ENCODE measurements at places on chromosomes 1 and 21.

DNA sequence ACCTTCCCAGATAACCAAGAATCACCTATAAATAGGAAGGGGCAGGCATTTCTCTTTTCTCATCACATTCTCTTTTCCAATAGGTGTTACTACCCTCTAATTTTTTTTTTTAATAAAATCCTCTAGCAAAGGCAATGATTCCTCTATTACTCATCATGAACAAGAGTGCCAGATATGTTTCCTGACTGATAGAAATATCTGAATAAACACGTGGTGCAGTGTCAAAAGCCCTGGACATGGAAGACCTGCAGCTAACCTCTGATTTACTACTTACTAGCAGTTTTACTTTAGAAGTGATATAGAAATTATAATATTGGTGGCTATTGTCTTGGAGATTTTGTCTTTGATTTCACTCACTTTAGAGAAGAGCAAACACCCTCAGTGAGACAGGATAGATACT is 194.6 kb upstream of the SAMSN1 start:
- no peak for DNase-seq

DNA sequence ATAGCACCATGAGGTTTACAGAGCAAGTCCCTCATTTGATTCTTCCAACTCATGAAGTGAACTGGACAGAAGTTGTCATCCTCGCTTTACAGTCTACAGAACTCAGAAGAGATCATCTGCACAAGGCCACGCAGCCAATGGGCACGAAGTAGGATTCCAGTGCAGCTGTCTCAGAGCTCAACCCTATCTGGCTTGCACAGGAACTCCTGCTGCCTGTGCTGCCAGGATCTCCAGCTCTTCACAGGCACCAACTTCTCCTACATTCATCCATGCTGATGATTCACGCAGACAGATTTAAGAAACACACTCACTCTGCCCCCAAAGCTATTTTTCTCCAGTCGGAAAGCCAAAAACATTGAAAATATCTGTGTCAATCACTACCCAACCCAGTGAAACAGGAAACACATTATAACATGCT is 157.0 kb downstream of the RERE start:
- no peak for DNase-seq

DNA sequence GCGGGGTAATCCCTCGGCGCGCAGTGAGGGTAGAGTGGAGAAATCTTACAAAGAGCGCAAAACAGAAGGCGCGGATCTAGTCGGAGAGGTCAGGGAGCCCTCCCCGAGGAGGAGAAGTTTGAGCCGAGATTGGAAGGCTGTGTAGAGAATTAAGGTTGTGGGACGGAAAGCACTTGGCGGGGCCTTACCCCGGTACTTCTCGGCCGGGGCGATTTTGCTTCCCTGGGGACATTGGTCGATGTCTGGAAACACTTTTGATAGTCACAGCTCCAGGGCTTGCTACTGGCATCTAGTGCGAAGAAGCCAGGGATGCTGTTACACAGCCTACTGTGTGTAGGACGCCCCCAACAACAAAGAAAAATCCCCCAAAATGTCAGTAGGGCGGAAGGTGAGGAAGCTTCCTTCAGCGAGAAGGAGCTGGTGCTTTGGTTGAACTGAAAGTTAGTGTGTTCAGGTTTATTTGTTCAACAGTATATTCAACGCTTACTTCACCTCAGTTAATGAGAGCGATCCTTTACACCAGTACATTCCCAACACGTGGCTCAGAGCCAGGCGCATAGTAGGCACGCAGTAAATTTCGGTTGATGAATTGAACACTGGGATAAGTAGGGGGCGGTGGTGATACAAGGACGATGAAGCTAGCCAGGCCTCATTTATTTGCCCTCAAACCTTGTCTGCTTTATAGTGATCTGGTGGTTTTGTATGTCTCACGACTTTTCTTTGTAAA is 807 bp downstream of the CEP85 start:
- DNase-seq = no peak

- DNase-seq = no peak
These were observed 55.5 kb downstream of the SCCPDH start for GRCh38 chr1:246779561-246780175.

DNA sequence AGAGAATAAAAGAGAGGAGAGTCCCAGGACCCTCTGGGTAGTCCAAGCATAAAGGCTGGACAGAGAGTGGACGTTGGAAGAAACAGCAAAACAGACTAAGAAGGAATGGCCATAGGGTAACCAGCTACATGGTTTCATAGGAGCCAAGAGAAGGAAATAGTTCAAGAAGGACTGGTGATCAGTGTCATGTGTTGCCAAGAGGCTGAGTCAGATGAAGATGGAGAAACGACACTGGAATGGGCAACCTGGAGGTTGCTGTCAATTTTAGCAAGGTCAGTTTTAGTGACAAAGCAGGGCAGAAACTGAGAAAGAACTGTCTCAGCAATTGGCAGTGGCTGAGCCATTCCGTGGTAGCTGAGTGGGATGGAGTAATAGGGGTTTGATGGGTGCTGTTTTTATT is 41.4 kb downstream of the HMGB4 start:
- DNase-seq = no peak

DNA sequence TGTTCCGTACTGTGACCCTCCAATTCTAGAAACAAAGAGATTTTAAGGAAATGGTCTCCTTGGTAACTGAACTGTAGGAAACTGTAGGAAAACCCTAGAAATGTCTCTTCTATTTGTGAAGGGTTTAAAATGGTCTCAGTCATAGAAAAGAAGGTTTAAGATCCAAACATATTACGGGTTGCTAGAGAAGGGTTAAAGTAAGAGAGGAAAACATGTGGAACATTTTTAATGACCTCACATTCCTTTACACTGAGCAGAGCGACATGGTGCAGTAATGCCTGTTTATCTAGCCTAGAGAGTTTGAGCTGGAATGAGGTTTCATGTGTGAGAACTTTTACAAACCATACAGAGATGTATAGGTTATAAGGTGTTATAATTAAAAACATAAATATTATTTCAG is 36.9 kb upstream of the C1orf105 start:
- DNase-seq = no peak

GRCh38 chr1:167718914-167719691 is 2.7 kb upstream of the MPZL1 start:
- no peak for DNase-seq

GRCh38 chr1:67201891-67202290 is 35.6 kb downstream of the IL23R start:
- no peak for DNase-seq

GRCh38 chr1:211610779-211611556 is 32.0 kb upstream of the SLC30A1 start:
- no peak for DNase-seq

DNA sequence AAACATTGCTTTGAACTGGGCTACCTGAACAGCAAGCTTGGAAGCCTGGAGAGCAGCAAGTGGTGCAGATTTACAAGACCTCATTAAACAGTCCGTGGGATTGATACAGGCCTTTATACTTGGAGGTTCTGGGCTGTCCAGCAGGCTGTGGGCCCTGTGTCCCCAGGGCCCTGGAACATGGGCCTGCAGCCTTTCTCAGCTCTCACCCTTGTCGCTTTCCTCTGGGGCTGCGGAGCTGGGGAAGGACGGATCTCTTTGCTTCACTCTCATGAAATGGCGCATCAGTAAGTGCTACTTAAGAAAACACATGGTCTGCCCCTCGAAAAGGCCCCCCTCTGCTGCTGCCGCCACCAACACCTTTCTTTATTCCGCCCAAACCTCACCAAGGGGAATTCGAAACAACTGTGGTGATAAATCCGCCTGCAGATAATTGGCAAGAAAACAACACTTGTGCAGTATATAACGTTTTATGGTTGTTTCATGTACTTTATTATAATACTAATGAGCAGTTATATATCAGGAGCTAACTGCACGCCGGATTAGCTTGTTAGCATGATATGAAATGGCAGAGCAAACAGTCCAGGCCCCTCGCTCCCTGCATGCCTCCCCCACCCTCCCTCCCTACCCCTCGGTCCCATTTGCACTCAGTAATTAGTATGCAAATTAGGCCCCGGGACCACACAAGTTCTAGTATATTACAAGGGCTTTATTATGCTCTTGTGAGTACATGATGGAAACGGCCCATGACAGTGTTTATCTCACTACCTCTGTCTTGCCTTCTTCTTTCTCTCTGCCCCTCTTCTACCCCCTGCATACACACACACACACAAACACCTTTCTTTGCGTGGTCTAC is 131.5 kb downstream of the RNF220 start:
- no peak for DNase-seq

GRCh38 chr21:14614287-14614686 is 68.2 kb upstream of the SAMSN1 start:
- no peak for DNase-seq
